A549 treated with DMSO at 1 μM for 4 hours (cell line): ENCODE measurements at places on chromosomes 2 and 18. TPM values are rescaled to one million over a fixed set of nuclear protein-coding genes. Genes with fewer than 3 reads are reported as not detected.

The BAZ2B gene
- total RNA-seq: 8.5 to 14.5 TPM (median 12.2 TPM) in 5 replicates

The TMEM200C gene
- total RNA-seq: 0.01 TPM in 1 of 5 replicates, not detected in the others

The FTCDNL1 gene
- 2.2 to 3.0 TPM (median 2.6 TPM) in 5 replicates for total RNA-seq

The TRPM8 gene
- total RNA-seq: 0.08 to 0.37 TPM (median 0.23 TPM) in 4 of 5 replicates, not detected in the other

The ABCG5 gene
- total RNA-seq: not detected in 5 replicates

The EML6 gene
- total RNA-seq: 1.3 to 1.8 TPM (median 1.5 TPM) in 5 replicates

The METAP1D gene
- 2.7 to 3.2 TPM (median 3.0 TPM) in 5 replicates for total RNA-seq

The COL5A2 gene
- 56.0 to 97.1 TPM (median 87.3 TPM) in 5 replicates for total RNA-seq

The RAB27B gene
- total RNA-seq: 11.2 to 20.5 TPM (median 14.8 TPM) in 5 replicates

The MYOM1 gene
- 0.11 to 0.22 TPM (median 0.15 TPM) in 5 replicates for total RNA-seq

The MAL gene
- total RNA-seq: 0.16 to 0.23 TPM in 2 of 5 replicates, not detected in the others

The UPP2 gene
- total RNA-seq: not detected in 5 replicates

The RND3 gene
- 55.6 to 70.9 TPM (median 62.1 TPM) in 5 replicates for total RNA-seq

The IL36G gene
- not detected in 5 replicates for total RNA-seq

The MARCHF4 gene
- total RNA-seq: 58.8 to 70.6 TPM (median 63.7 TPM) in 5 replicates

The ACADL gene
- total RNA-seq: 0.03 to 0.14 TPM (median 0.08 TPM) in 3 of 5 replicates, not detected in the others
